Hypothalamus (tissue), 51 donors: ENCODE measurements at places on chromosomes 2 and 18.

GRCh38 chr2:128812183-128812940, 493.7 kb upstream of the HS6ST1 start:
- DNase-seq: no peak

- no peak for DNase-seq
Measured at GRCh38 chr2:24515335-24515734, 24.3 kb downstream of the NCOA1 start.

DNA sequence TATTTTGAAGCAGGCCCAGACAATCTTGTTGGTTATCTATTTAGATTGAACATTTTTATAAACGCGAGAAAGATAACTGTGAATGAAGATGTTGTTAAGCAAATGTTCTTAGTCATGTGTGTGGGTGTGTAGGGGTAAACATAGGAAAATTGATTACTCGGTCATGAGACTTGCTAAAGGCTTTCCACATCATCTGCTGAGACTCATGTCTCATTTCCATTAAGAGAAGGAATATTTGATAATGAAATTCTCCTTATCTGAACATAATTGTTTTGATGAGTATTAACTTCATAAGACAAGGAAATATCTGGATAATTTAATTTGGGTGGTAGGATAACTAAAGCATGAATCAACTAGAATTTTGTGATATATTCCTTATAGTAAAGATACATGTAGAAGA, 19.7 kb downstream of the CCDC102B start:
- no peak for DNase-seq

GRCh38 chr2:168814939-168815907, 12.8 kb downstream of the NOSTRIN start:
- no peak for DNase-seq

GRCh38 chr2:169911119-169911518, 83.9 kb downstream of the UBR3 start:
- no peak for DNase-seq

GRCh38 chr18:75809926-75810255, 382.4 kb upstream of the SMIM21 start:
- no peak for DNase-seq
